GM18507 (cell line): ENCODE measurements at places on chromosomes 11 and 22.

- no peak for DNase-seq
Measured at GRCh38 chr11:113808931-113809330, 29.3 kb downstream of the CLDN25 start.

DNA sequence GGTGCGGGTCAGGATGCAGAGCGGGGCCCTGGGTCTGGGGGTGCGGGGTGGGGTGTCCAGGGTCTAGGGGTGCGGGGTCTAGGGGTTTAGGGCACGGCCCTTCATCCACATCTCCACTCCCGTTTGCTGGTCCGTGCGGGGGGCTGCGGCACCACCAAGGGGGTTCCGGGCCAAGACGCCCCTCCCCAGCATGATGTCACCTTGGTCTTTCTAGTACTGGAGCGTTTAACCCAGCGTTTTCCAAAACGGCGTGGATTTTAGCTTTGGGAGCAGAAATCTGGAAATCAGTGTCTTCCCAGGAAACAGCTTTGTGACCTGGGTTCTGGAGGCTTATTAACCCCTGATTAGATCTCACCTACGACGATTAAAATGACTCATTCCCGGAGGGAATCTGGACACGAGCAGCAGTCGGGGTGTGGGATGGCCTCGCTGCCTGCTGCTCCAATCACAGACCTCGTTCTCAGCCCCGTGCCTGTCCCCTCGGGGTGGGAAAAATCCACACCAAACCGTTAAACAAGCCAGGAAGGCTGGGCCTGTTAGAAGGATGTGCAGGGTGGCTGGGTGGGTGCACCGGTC, 759 bp downstream of the AP2A2 start:
- DNase-seq, result no peak

GRCh38 chr22:37284805-37285355, 2.6 kb downstream of the CYTH4 start:
- DNase-seq, result no peak

DNA sequence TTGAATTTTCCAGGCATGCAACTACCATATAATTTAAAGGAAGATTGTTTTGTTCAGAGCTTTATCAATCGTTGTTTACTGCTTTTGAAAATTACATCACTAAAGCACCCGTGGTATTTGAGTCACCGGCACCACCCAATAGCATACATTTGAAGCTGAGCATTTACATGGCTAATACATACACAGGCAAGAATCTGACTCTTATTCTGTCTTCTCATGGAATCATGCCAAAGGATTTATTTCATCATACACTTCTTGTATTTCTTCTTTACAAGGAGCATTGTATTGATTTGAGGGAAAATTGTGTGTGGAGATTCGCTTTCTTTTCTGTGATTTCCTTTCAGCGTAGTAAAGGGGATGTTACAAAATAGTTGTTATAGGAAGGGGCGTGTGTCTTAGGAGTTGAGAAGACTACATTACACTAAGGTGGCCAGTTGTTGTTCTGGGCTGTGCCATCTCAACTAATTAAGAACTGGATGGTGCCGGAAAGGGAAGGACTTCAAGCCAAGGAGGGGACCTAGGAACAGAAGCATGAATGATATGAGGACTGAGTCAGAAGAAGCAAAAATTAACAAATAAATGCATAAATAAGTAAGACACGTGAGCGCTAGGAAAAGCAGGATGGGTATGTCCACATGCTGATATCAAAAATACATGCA, 12.9 kb upstream of the CD3E start:
- DNase-seq, result no peak

GRCh38 chr11:11036848-11037732, 179.2 kb upstream of the ZBED5 start:
- DNase-seq, result peak; percentile 17

DNA sequence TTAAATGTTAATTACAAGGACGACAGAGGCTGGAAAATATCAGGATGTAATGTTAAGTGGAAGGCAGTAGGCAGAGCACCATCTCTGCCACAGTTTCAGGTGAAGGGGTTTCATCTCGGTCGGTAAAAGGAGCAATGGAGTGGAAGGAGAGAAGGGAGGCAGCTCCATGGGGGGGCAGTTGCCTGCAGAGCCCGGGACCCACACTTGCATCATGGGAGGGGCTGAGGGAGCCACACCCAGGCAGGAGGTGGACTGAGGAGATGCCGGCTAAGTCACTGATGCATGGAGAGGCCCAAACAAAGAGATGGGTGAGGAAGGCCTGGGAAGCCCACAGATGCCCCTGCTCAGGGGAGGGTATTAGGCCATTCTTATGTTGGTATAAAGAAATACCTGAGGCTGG, 1470.9 kb downstream of the BRD1 start:
- DNase-seq, result no peak

DNA sequence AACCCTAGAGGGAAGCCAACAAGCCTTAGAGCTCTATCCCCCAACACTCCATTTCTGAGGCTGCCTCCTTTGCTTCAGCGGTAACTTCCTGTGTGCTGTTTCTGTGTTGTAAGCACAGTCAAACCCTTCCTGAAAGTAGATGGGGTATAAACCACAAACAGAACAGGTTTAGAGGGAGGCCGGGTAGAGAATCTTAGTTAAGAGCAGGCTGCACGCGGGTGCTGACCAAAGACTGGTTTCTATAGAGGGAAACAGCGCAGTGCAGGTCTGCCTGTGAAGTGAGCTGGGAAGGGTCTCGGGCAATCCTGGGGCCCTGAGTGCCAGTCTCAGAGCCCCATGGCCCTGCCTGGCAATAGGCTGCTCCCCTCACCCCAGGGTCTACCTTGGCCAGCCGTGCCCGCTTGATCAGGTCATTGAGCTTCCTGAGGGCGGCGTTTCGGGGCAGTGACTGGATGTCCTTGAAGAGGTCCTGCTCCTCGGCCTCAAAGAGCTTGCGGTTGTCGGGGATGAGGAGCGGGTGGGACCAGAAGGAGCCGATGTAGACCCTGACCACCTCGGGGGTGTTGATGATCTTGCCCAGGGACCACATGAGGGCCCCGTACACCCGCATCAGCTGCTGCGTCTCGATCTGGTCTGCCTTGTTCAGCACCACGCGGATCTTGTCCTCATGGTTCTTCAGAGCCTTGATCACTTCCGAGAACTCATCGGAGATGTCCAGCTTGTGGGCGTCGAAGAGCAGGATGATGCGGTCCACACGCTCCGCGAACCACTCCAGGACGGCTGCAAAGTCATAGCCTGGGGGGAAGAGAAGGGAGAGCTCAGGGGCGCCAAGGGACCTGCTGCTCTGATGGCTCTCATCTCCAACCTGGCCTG, 15.3 kb upstream of the CDC42BPG start:
- peak; percentile 83 for DNase-seq

DNA sequence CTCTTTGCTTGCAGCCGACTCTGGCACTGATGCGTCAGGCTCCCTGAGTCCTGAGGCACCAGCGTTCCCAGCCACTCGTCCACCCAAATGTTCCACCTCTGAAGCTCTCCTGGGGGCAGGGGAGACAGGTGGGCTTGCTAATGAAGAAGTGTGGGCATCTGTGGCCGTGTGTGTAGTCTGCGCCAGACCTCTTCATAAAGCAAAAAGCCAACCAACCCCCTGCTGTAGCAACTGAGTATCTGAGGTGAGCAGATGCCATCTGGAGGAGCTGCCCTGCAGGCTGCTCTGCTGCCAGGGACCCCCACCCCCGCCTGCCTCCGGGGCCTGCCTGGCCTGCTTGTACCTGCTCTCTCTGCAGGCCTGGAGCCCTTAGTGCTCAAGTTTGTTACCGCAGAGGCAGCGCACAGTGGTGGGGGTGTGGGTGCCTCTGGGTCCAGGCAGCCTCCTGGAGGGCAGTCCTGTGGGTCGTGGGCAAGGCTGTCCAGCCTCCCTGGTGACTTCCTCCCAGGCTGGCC, 272.5 kb downstream of the TBC1D22A start:
- DNase-seq, result no peak

DNA sequence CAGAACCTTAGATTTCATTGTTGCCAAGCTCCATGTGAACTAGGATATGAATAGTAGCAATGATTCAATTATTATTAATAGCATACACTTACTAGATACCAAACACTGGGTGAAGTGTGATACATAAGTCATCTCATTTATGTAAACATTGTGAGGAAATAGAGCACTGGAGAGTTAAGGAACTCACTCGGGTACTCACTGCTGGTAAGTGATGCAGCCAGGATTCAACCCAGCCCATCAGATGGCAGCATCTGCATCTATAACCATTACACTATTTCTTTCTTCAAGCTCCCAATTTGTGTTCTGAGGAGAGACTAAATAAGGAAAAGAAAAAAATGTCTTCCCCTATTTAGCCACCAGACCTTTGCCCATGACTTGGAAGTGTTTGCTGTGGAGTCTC, 10.2 kb upstream of the ALG8 start:
- no peak for DNase-seq

- DNase-seq, result no peak
Measured at GRCh38 chr22:36814801-36815200, 2.0 kb downstream of the PVALB start.

DNA sequence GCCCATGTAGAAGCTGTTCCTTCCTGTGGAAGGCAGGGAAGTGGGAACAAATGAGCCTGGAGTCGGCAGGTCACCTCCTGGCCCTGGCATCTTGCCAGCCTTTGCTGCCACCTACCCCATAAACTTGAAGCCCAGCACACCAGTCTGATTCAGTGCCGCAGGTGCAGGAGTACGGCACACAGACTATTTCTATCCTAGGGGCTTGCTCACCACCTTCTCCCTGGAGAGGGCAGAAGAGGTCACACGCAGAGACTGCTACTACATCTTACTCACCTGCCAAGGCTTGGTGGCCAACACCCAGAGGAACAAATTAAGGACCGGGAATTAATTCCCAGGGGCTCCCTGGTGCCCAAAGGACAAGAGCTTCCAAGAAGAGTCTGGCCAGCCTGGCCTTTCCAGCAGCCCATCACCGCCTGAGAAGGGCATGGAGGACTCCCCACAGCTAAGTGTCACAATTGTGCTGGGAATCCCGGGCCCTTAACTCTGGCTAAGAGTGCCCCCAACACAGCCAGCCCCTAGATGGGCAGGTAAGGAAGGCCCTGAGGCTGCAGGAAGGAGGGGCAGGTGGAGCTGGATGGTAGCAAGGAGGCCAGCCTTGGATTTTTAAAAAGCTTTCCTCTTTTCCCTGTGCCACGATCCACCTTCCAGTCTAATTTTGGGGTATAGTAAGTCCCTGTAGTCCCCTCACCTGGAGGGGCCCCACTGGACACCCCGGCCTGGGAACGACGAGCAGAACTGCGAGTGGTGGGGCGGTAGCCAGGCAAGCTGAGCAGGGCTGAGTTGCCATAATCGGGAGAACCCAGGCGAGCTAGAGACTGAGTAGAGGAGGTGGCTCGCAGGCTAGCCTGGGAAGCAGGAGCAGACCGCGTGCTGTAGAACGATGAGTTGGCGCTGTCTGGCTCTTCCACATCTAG, 6.9 kb downstream of the IL18BP start:
- no peak for DNase-seq

GRCh38 chr22:33063611-33064010, 5.4 kb upstream of the SYN3 start:
- DNase-seq, result no peak

DNA sequence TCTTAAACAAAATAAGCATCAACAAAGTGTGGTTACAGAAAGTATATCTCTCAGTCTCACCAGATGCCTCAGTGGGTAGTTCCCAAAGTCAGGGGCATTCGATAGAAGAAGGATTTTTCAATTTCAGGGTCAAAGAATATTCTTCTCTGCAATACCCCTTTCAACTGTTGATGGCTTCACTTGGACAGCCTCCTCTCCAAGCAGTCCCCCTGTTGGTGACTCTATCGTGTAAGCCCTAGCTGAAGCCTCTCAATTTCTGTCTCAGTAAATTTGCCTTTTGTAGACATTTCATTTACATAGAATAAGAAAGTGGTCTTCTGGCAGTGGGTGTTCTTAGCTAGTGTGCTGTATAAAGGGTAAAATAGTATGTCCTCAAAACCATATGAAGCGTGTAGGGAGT, 11.3 kb upstream of the CCDC83 start:
- no peak for DNase-seq

DNA sequence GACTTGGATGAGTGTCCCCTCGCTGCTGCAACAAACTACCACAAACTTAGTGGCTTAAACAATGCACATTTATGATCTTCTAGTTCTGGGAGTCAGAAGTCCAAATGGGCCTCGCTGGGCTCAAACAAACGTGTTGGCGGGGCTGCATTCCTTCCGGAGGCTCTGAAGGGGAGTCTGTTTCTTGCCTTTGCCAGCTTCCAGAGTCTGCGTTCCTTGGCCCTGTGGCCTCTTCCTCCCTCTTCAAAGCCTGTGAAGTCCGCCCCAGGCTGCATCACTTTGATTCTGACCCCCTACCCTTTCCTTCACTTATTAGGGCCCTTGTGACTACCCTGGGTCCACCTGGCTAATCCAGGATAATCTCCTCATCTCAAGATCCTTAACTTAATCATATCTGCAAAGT, 80.3 kb upstream of the NECTIN1 start:
- DNase-seq, result no peak

GRCh38 chr11:74611369-74611861, 19.0 kb downstream of the POLD3 start:
- no peak for DNase-seq

DNA sequence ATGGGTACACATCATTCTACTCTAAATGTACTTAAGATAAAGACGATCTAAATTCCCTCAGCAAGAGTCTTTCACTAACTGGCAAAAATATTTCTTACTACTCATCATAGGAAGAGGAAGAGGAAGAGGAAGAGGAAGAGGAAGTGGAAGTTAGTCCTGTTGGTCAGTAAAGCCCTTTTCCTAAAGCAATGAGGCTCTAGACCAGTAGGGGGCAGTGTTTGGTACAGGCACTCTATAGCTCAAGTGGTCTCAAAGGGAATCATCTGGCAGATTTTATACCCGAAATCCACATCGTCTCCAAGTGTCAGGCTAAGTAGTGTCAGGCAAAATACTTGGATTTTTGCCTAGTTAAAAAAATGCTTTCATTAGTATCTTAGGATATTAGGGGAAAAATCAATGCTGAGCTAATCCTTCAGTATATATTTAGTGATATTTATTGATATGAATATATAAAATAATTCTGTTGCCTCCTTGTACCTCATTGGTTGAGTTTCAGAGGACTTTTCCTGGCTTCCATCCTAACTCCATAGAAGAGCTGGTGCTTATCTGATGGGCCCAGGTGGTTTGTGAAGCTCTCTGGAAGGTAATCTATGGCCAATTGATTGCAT, 7.7 kb downstream of the BLID start:
- DNase-seq, result no peak

DNA sequence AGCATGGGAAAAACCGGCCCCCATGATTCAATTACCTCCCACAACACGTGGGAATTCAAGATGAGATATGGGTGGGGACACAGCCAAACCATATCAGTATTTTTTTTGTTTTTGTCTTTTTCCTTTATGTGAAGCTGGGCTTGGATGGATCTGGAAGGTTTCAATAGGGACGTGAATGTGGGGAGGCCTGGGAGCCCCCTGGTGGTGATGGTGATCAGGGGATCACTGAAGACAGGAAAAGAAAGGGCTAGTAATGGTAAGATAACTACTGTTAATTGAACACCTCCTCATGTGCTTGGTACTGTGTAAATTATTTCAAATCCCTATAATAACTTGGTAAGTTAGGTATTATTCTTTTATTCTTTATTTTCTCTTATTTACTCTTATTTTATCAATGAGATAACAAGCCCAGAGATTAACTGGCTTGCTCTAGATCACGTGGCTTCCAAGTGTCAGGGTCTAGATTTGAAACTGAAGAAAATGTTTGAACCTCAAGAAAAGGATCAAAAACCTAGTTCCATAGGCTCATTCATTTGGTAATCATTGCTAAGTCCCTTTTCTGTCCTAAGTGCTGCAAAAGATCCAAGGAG, 364.2 kb downstream of the TENM4 start:
- DNase-seq, result peak; percentile 9

GRCh38 chr11:131027491-131027890, 111.2 kb upstream of the SNX19 start:
- DNase-seq, result no peak
